Skin of body (tissue), 3 donors: ENCODE measurements at places on chromosomes 7 and 10. TPM values are rescaled to one million over a fixed set of nuclear protein-coding genes. Genes with fewer than 3 reads are reported as not detected.

- no peak for DNase-seq
Observed at GRCh38 chr7:74253835-74254128, 417 bp downstream of the RFC2 start.

VIM gene
- 1,704 TPM for total RNA-seq

GRCh38 chr7:39826166-39826565 lies 123.9 kb upstream of the CDK13 start:
- no peak for DNase-seq

ABCB4 gene
- 6.3 TPM for total RNA-seq

DNA sequence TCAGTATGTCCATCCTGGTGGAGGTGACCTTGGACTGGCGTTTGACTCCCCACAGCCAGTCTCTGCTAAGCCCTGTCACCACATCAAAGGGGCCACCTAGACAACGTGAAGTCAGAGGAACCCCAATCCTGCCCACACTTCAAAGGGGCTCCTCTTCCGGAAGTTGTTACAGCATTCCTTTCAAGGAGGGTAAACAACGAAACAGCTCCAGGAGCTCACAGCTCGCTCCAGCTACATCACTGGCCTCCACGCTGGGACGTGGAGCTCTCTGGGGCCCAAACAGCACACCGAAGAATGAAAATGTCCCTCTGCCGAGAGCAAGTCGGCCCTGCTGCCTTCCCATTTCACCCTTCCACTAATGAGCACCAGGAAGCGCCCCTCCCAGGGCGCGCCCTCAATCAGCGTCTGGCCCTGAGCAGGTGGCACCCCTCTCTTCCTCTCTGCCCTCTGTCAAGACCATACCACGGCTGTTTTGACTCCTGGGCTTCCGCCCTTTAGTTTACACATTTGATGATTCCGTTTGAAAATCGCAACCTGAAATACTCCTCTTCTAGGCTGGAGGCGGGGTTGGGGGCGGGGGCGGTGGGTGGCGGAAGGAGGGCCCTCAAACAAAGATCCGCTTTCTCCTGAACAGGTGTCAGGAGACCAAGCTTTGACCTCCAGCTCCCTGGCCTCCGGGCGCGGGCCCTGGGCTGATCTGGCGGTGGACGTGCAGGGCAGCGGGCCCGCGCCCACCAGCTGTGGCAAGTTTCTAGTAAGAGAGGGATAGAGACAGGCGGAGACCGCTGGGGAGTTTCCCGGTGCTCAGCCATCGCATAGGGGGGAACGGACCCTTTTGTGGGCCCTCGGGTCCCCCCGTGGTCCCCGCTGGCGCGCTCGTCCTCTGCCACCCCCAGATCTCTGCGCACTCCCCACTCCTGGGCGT lies 53.1 kb upstream of the KDM7A start:
- no peak for DNase-seq

DNA sequence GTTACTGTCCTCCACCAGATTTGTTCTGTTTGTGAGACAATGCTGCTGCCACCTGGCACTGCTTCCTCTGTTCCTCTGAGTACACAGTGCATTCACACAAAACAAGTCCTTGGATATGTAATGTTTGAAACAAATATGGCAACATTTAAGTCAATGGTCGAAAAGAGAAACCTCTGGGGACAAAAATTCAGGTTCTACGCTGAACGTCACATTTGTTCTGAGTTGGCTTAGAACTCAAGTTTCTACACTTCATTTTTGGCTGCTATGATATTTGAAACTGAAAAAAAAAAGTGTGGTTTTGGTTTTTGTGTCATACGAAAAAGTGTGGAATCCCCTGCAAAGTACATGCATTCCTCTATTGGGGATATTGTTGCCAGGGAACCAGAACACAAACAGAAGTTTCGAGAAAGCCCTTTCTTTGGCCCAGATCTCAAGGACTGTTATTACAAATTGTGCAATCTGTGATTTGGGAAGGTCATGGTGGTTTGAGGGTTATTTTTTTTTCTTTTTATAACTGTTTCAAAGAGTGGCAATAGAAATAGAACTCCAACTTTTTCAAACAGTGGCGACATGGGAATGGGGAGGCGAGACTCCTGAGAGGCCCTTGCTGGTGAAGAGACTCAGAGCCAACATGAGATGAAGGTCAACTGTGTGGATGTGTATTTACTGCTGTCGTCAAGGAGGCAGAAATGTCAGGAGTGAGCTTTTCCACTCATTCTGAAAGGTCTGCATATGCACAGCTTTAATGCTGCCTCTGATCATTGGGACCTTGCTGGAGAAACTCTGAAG lies 127.5 kb downstream of the CUBN start:
- DNase-seq, result peak; percentile 95

- no peak for DNase-seq
Observed at GRCh38 chr7:38675494-38676106, 44.4 kb upstream of the AMPH start.

GRCh38 chr7:27170426-27171324 lies 3.4 kb downstream of the HOXA10 start:
- no peak for DNase-seq

- no peak for DNase-seq
Observed at GRCh38 chr7:73376671-73377412, 48.9 kb downstream of the FKBP6 start.

- no peak for DNase-seq
Observed at GRCh38 chr7:130891254-130892094, 157.5 kb upstream of the KLF14 start.

MYO3A gene
- total RNA-seq, result 2.3 TPM

DNA sequence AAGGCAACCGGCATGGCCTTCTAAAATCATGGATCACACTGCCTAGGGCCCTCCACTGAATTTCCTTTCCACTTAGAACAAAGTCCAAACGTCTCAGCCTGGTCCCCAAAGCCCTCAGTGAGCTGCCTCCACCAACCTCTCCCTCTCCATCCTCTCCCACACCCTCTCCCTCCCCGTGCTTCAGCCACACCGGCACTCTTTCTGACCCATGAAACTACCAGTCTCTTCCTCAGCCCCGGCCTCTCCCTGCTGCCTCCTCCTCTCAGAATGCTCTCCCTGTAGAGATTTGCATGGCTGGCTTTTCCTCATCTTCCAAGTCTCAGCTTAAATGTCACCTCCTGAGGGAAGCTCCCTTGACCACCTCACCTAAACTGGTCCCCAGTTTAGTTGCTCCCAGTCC lies 219.0 kb upstream of the ZMIZ1 start:
- DNase-seq, result no peak

DNA sequence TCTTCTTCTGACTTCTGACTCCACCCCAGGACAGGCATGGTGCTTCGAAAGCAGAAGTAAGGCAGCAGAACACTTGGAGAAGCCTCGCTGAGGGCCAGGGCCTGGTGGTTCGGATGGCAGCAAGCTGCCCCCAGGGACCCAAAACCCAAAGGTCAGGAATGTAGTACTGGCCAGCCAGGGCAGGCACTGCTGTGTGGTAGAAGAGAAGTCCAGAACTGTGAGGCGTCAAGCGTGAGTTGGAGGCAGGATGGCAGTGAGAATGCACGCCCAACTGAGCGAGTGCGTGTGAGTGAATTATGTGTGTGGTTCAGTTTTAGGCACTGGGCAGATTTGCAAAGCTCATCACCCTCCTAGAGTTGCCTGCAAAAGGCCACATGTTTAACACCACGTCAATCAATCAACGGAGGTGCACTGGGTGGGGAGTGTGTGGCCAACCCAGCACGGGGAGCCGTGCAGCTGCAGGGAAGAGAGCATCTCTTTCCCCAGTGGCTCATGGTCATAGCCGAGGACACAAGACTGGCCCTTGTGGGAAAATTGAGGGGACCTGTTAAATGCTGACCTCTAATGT lies 144.3 kb downstream of the KCNMA1 start:
- no peak for DNase-seq

- DNase-seq, result no peak
Observed at GRCh38 chr7:127789031-127789430, 137.0 kb downstream of the SND1 start.

DNA sequence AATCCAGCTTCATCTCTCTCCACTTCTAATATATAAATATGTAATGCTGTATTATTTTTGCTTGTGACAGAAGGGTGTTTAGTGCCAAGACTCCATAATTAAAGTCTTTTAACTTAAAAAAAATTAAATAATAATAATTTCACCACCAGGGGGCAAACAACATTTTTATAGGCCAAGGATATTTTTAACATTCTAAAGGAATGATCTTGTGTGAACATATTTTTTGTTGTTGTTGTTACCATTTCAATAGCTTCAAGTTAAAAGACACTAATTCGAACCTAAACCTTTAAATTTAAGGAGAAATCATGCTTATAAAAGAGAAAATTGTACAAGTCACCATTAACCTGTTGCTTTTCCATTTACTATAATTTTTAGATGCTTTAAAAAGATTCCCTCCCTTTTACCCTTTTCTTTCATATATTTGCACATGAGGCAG lies 7.5 kb upstream of the DNAJC1 start:
- peak; percentile 67 for DNase-seq

DNA sequence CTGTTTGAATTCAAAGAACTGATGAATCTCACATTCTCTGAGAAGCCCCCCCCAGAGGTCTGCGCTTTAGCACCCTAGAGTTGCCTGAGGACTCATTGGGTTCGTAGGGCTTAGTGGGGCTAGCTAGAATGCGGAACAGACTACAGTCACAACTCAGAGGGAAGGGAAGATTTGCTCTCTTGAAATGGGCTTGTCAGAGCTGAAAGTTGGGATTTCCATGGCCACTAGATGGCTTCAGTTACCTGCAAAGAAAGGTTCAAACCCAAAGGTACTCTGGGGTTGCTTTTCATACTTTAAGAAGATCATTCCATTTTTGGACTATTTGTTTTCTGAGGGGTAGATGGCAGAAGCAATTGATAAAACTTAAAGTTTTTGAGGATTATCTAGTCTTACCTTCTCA lies 205.0 kb downstream of the BBS9 start:
- DNase-seq, result no peak

DNA sequence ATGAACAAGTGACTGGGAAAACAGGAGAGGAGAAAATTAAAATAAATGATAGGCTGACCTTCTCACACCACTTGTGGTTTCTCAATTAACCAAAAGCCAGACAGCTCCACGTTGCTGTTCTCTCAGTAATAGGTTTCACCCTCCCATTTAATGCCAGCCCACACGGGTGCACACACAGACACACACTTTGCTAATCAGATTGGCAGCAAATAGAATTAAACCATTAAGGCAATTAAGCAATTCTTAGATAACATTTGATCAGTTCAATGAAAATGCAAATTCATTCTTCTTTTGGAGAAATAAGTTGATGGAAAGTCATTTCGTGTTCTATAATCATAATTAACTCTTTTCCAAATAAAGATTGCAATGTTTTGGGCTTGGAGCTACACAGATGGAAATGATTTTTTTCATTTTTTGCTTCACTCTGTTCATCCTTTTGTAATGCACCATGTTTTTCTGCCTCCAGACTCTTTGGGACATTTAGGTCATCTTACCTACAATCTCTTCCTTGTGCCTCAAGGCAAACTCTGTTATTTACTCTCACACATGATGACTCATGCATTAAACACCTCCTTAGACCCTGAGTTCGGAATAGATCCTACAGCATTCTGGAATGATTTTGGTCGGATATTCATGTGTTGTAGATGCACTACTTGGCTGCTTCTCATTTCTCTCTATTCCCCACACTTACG lies 700.7 kb downstream of the AUTS2 start:
- DNase-seq, result no peak

DNA sequence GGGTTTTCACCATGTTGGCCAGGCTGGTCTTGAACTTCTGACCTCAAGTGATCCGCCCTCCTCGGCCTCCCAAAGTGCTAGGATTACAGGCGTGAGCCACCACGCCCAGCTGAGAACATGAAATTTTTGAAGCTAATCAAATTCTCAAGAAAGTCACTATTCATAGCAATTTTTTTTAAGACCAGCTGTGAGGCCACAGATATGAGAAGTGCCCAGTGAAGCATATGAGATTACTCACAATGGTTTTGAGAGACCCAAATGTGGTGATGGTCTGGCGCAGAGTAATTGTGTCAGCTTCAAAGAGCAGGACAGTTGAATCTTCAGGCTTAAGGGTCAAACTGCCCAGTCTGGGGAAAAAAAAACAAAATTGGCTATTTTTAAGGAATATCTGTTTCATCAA lies 16.2 kb downstream of the NCOA4 start:
- DNase-seq, result no peak

GRCh38 chr10:72746426-72747363 lies 54.8 kb downstream of the MCU start:
- DNase-seq, result no peak

- DNase-seq, result peak; percentile 47
Observed at GRCh38 chr10:123007558-123008354, 839 bp downstream of the IKZF5 start.

- peak; percentile 42 for DNase-seq
Observed at GRCh38 chr10:28248092-28248491, 54.8 kb downstream of the MPP7 start.

GRCh38 chr10:71622154-71622526 lies 97.4 kb downstream of the C10orf105 start:
- no peak for DNase-seq

GRCh38 chr10:126390324-126390723 lies 2.0 kb upstream of the ADAM12 start:
- DNase-seq, result no peak

ACBD7 gene
- 0.99 TPM for total RNA-seq

DNA sequence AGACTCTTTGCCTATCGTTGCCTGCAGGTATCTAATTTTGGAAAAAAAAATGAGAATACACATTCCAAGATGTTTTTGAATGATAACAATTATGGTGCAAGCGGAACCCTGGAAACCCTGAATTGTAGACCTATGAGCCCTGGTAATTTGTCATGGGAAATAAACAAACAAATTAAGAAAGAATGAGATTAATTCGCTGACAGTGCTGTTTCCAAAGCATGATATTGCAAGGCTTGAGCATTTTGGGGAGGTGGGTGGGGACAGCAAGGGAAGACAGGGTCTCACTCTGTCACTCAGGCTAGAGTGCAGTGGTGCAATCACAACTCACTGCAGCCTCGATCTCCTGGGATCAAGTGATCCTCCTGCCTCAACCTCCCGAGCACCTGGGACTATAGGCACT lies 900.3 kb downstream of the IPMK start:
- no peak for DNase-seq

- DNase-seq, result no peak
Observed at GRCh38 chr10:106535304-106535953, 629.1 kb downstream of the SORCS1 start.

DNA sequence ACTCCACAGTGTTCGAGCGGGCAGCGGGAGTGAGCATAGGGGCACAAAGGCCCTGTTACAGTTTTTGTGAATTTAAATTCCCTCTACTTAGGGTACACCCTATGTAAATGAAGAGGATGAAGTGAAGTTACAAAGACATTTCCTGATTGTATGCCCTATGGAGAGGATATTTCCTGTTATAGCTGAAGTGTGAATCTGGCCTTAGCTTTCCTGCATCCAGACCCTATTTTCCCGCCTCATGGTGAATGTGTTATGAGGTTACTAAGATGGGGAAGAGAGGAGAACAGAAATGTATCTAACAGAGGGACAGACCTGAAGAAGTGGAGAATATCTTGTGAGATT lies 37.8 kb upstream of the COMMD3 start:
- no peak for DNase-seq

SPAM1 gene
- not detected for total RNA-seq

DNA sequence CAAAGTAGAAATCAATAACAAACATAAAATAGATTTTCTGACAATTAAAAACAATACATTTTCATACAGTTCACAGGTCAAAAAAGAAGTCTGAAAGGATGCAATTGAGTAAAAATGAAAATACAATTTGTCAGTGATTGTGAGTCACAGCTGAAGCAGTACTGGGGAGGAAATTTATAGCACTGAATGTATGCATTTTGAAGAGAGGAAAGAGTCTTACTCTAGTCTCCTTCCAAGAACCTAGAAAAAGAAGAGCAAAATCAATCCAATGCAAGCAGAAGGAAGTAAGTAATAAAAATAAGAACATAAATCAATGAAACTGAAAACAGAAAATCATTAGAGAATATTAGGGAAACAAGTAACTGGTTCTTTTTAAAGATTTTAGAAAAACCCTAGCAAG lies 507.2 kb upstream of the IGFBP3 start:
- peak; percentile 40 for DNase-seq
